Psoas muscle (tissue), 8 donors: ENCODE measurements at places on chromosomes 6 and 20. TPM values are rescaled to one million over a fixed set of nuclear protein-coding genes. Genes with fewer than 3 reads are reported as not detected.
A peak's percentile ranks its signal among the peaks of the same experiment; 100 is the strongest.

DNA sequence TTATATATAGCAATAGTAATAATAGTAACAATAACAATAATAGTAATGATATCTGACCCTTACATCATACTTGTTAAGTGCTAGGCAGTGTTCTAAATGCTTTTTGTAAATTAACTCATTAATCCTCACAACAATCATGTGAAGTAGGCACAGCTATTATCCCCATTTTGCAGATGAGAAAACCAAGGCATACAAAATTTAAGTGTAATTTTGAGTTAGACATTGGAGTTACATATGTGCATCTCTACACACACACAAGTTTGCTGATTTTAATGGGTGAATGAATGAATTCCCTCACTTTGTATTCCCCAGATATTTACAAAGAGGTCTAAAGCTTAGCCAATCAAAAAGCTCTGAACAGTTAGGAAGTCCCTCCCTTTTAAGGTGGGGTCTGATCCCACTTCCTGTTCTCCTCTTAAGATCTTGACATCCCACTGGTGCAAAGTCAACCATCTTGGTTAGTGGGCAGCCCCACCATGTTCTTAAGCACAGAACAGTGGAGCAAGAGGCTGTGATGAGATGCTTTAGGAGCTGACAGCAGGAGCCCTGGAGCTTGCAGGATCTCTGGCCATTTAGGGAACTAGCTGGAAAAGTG lies 85.3 kb upstream of the FOXP4 start:
- H3K27ac ChIP-seq = no peak overlapping the region
- peaks cover 3% of the 10 kb centered on the region for H3K4me1 ChIP-seq
- H3K36me3 ChIP-seq = no peaks in the 10 kb centered on the region
- H3K4me3 ChIP-seq = no peak overlapping the region
- no peak for DNase-seq
- H3K27me3 ChIP-seq = no peaks in the 10 kb centered on the region

- DNase-seq = no peak
- no peak overlapping the region for H3K4me3 ChIP-seq
- H3K4me1 ChIP-seq = no peaks in the 10 kb centered on the region
- H3K36me3 ChIP-seq = no peaks in the 10 kb centered on the region
- H3K27ac ChIP-seq = no peak overlapping the region
These were observed 22.6 kb upstream of the HLA-A start for GRCh38 chr6:29919506-29920445.

GRCh38 chr6:108665495-108666196 lies 104.9 kb downstream of the FOXO3 start:
- peak overlapping the region; percentile 38 for H3K27ac ChIP-seq
- peaks cover 81% of the 10 kb centered on the region for H3K4me1 ChIP-seq
- no peak for DNase-seq

Gene LGSN
- not detected for total RNA-seq

Gene GSS
- total RNA-seq = 36.6 TPM

GRCh38 chr6:126300735-126301134 lies 39.2 kb upstream of the CENPW start:
- DNase-seq = no peak
- no peak overlapping the region for H3K27ac ChIP-seq
- no peaks in the 10 kb centered on the region for H3K4me1 ChIP-seq
- no peak overlapping the region for H3K4me3 ChIP-seq
- no peaks in the 10 kb centered on the region for H3K27me3 ChIP-seq
